Caudate nucleus (tissue), 63 donors: ENCODE measurements at places on chromosomes 16 and 17.
A peak's percentile ranks its signal among the peaks of the same experiment; 100 is the strongest.

DNA sequence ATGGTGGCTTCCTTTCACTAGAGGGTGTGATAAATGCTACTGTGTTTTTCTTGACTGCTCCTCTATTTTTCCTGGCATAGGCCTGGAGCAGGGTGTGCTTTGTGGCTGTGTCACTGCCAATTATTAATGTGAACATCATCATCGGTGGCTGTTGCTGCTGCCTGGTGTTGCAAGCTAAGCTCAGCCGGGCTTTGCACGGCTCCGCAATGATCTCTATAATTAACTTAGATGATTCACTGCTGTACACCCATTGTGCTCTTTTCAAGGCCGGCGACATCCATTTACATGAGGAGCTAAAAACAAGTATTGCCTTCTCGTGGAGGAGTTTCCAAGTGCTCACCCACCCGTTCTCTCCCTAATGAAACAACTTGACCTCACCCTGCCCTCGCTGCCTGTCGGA is 160.1 kb upstream of the IRX3 start:
- DNase-seq: peak; percentile 11

- DNase-seq: no peak
Observed at GRCh38 chr17:31609331-31609730, 217.9 kb downstream of the RAB11FIP4 start.

- DNase-seq: no peak
Observed at GRCh38 chr17:61420745-61421398, 21.2 kb downstream of the TBX2 start.

DNA sequence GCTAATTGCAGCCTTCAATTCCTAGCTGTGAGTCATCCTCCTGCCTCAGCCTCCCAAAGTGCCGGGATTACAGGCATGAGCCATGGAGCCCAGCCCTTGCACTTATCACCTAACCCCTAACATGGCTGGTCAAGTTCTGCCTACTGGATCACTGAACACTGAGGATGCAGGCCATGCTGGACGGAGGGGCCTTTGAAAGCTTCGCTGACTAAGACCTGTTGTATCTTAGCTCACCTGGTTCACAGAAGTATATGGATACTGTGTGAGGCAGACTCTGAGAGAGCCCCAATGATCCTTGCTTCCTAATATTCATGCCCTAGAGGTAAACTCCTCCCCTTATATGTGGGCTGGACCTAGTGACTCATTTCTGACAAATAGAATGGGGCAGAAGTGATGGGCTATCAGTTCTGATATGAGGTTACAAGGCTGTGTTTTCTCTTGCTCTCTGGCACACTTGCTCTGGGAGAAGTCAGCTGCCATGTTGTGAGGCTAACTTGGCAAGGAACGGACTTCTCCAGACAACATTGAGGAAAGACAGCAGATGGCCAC is 11.7 kb upstream of the TMIGD1 start:
- no peak for DNase-seq

DNA sequence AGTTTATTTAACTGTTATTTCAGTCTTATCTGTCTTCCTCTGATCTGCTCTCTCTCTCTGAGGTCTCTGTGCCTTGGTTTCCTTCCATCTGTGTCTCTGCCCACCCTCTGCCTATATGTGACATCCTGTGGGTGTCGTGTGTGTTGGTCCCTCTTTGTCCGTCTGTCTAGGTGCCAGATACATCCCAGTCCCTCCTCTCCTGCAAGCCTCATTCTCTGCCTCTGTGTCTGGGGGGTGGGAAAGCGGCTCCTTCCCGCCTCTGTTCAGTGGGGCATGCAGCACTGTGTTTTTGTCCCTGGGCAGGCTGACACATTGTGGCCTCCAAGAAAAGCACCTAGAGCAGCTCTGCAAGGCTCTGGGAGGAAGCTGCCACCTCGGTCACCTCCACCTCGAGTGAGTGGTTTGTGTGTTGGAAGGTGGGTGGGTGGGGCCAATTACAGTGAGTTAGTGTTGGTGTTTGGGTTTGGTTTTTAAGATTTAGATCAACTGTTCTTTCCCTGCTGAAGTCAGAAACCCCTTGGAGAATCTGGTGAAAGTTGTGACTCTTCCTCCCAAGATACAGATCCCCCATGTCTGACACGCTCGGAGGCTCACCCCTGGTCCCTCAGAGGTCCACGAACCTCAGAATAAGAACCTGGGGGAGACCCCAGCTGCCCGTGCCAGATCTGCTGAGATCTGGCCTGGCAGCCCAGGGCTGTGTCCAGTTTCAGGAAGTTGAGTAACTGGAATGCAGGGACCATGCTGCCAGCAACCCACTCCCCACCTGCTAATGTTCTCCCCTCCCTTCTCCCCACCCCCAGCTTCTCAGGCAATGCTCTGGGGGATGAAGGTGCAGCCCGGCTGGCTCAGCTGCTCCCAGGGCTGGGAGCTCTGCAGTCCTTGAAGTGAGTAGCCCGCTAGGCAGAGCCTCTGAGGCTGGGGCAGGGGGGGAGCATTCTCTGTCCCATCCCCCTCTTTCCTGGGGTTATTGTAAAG is 50.9 kb upstream of the CPNE2 start:
- DNase-seq: no peak

GRCh38 chr17:60153606-60154390 is 4.0 kb downstream of the CA4 start:
- no peak for DNase-seq

DNA sequence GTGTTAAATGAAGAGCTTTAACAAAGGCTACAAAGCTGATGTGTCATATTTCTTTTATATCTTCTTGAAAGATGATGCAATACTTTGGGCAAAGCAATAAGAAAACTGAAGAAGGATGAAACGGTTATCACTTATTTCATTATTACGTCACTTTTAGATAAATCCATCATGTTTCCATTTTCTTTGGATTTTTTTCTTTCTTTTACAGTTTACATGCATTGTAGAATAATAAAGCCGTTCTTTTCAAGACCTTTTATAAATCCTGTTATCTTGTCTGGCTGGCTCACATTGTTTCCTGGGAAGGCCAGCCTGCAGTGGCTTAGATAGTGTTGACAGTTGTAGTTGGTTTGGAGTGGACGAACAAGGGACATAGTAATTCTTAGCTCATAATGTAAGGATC is 28.9 kb downstream of the TANC2 start:
- no peak for DNase-seq

DNA sequence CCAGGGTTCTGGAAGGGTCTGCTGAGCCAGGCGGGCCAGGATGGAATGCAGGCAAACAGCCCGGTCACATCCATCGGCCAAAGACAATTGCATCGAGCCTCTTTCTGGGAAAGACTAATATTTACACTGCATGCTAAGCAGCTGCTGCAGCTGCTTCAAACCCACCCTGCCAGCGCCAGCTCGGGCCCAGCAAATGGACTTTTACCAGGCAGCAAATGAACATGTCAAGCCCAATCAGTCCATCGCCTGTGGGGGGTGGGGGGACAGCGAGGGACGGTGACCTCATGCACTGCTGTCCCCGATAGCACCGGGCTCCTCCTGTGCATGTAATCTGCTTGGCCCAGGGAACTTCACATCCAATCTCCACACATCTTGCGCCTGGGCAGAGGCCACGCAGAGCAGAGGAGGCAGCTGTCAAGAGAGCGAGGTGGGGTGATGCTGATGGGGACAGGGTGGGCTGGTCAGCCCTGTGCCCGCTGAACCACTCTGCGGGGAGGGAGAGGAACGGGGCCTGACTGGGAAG is 39.4 kb upstream of the CDH5 start:
- peak; percentile 44 for DNase-seq

DNA sequence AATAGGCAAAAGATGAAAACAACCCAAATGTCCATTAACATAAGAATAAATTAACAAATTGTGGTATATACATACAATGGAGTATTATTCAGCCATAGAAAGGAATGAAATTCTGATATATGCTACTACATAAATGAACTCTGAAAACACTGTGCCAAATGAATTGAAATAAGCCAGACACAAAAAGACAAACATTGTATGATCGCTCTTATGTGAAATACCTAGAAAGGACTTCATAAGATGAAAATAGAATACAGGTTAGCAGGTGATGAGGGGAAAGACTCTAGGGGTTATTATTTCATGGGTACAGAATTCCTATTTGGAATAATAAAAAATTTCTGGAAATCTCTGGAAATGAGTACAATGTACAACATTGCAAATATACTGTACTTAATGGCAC is 80.2 kb downstream of the BRIP1 start:
- no peak for DNase-seq

DNA sequence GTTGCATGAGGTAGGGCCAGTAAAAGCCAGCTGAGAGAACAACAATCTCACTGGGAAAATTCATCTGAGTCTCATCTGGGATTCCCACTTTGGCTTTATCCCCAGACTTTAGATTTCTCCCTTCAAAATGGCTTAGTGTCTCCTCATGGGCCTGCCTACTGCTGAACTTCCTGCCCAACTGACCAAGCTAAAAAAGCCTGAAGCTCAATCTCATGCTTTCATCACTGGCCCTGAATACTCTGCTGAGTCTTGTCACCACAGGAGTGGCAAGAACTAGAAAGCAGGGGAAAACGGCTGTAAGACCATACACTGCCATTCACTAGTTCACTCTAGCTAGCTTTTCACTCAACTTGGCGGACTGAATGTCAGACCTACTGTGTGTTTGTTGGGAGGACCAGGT is 96.4 kb upstream of the NOG start:
- DNase-seq: no peak

DNA sequence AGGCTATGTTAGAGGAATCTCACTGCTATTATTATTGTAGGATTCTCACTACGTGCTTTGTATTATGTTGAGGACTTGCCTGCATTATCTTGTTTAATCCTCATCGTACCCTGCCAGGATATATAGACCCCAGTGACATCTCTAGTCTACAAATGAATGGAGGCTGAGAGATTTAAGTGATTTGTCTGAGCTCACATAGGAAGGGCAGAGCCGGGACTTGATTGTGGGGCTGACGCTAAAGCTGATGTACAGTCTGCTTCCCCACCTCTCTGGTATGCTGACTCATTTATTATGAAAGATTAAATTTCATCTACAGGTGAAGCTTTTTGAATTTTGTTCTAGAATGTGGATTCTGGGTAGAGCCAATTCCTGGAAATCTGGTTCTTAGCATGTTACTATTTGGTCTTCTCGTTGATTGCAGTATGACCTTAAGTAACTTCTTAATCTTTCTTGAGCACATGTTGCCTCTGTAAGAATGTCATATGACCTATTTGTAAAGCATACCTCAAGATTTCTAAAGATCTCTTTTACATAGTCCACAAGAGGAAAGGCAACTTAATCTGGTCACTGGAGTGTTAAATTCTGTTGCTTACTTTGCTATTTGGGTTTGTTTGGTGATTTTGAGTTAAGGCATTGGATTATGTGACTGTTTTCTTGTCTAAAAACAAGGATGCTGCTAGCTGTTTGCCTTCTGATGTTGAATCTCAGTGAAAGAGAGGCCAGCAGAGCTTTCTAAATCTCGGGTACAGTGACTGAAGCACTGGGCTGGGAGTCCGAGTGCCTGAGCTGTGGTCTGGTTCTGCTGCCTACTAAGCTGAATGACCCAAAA is 12.4 kb downstream of the METTL9 start:
- DNase-seq: no peak

DNA sequence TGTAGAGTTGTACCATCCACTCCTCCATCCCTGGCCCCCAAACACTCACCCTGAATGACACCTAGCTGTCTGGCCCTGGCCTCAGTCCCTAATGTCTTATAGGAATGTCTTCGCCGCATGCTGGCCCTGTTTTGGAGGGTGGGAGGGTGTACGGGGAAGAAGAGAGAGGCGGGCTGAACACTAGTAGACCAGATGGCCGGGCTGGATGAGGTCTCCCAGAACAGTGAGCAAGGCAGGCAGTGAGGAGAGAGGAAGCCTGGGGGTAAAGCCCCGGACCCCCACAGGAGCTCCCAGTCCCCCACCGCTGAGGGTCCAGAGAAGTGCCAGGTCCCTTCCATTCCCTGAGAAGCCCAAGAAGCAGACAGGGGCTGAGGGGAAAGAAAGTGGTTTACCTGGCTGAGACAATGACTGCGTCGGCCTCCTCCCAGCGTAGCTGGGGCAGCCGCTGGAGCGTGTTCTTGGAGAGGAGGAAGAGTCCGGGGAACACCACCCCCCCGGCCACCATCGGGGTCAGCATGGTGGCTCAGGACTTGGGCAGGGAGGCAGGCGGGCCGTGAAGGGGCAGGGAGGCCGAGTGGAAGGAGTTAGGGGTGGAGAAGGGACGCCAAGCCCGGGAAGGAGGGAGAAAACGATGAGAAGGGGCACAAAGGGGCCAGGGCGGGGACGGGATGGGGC is 923 bp downstream of the TLCD3B start:
- no peak for DNase-seq

DNA sequence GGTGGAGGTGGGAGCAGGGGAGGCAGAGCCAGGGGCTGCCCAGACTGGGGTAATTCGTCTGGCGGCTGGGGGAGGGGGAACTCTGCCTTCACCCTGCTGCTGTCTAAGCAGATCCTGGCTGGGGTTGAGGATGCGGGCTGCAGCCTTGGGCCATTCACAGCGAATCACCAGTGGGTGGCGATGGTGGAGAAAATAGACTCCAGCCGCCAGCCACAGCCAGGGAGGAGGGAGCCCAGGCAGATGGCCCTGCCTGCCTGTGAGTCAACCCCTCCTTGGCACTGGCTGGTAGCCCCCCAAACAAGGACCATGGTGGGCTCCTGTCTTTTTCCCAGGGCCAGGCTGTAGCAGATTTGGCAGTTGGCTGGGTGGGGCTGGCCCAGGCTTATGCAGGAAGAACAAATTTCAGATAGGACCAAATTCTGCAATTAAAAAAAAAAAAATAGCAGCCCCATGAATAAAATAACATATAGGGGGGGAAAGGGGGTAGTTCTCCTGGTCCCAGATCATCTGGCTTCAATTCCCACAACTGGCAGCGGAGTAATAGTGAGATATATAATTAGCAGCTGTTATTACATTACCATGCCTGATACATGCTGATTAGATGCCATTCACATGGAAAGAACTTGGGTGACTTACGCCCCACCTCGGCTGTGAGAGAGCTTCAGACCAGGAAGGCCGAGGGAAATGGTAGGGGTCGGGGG is 41.5 kb upstream of the CDH5 start:
- no peak for DNase-seq

DNA sequence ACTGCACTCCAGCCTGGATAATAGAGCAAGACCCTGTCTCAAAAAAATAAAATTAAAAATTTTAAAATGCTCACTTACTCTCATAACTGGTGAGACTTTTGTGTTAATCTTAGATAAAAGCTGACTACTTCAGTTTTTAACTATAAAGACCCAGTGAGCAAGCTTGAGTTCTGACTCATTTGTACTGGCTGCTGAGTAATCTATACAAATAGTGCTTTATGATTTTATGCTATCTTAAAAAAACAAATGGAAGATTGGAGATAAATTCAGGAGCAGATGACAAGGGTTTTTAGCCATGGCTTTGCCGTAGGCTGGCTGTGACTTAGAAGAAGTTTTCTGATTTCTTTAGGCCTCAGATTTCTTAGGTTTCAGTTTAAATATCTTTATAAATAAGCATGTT is 30.5 kb downstream of the SNTB2 start:
- DNase-seq: no peak
